Stimulated activated CD8-positive, alpha-beta memory T cell treated with anti-CD3 and anti-CD28 coated beads, Interleukin-4, amount 100 ng/mL, for 1 hour (primary cell): ENCODE measurements at places on chromosomes 7 and 10.

DNA sequence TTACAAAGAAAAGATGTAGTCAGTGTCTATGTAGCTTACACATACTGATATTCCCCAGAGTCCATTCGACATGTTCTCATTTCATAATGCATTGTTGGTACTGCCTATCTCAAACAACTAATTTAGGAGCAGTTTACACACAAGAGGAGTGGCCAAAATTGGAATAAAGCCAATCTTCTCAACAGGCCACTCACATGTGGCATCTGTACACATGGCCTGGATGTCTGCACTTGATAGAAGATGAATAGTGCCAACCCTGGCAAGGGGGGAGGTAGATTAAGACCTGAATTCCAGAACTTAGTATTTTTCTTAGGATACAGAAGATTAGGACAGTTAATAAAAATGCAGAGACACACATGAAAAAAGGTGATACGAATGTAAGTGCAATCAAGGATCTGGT, 125.3 kb upstream of the STARD3NL start:
- no peak for DNase-seq

DNA sequence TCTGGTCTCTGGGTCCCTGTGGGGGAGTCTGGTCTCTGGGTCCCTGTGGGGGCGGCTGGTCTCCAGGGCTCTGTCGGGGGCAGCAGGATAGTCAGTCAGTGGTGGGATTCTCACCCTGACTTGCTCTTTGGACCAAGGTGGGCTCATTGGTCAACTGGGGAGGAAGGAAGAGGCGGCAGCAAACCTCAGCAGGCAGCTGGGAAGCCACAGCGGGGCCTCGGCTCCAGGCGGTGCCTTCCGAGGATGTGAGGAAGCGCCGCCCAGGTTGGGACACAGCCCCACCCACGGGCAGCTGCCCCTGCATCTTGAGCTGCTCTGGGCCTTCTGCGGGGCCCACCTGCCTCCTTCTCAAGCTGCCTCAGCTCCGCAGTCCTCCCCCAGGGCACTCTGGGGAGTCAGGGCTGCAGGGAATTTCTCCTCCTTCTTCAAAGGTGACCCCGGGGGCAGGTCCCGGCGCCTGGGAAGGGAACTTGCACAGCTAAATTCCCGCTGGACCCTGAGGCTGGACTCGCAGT, 20.4 kb upstream of the KNDC1 start:
- no peak for DNase-seq

- DNase-seq, result no peak
Observed at GRCh38 chr7:91034459-91035368, 229.5 kb upstream of the FZD1 start.

DNA sequence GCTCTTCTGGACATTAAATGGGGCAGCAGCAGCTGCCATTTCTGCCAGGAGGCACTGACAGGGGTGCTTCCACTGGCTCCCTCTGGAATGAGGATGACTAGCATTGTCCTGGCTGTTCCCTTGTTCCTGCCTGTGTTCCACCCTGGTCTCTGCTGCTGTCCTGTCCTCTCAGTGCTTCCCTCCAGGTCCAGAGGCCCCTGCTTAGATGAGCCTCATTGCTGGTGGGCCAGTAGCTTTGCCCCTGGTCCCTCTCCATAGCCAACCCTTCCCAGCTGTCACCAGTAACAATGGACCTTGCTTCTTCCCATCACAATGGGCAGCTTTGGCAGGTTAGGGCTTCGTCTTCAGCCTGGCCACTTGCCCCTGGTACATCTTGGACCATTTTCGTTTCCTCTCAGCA, 561.1 kb downstream of the TCERG1L start:
- DNase-seq, result no peak

- DNase-seq, result no peak
Observed at GRCh38 chr7:70131817-70132216, 533.5 kb downstream of the AUTS2 start.

- DNase-seq, result no peak
Observed at GRCh38 chr7:16980539-16980938, 98.8 kb upstream of the AGR3 start.
